ENCODE measurements at places on chromosomes 2 and 18. TPM values are rescaled to one million over a fixed set of nuclear protein-coding genes. Genes with fewer than 3 reads are reported as not detected.

INHBB gene
- 6.9 TPM for total RNA-seq

METAP1D gene
- 5.0 TPM for total RNA-seq

SULT1C3 gene
- not detected for total RNA-seq

ITGB6 gene
- total RNA-seq = under 0.01 TPM

RUFY4 gene
- 0.29 TPM for total RNA-seq

IL1R1 gene
- total RNA-seq = 2.0 TPM

EGR4 gene
- total RNA-seq = not detected

TTL gene
- 63.4 TPM for total RNA-seq

TWIST2 gene
- total RNA-seq = 1.8 TPM

Measured in vein endothelial cell (primary cell).